ENCODE measurements at places on chromosomes 6 and 20.
A peak's percentile ranks its signal among the peaks of the same experiment; 100 is the strongest.

DNA sequence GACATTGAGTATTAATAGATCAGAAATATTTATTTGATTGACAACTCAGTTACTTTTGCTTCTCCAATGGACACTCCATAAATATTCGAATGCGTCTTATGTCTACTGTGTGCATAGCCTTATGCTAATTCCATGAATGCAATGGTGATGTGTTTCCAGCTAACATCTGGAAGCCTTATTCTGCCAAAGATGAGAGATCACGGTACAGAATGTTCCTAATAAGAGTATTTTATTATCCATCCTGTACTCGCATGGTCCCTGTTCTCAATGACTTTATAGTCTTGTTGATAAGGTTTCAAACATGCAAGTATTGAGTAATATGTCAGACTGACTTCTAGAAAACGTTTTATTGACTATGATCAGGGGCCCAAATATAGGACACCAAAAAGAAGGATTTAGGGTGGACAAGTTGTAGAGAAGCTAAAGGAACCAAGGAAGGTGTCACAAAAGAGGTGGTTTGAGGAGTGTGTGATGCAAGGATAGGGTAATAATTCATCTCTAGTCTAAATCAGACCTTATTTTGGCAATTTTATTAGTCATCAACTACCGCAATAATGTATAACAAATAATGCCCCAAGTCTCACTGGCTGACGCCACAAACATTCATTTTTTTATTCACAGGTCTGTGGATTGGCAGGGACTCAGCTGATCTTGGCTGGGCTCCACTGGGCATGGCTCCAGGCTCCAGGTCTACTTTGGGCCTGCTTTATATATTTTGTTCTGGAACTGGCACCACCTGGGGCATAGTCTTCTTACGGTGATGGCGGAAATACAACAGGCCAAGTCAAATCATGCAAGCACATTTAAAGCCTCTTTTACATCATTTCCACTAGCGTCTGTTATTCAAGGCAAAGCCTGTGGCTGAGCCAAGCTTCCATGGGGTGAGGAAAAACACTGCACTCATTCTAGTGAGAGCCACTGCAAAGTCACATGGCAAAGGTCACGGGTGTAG lies 24.5 kb upstream of the CD83 start:
- no peak for DNase-seq

DNA sequence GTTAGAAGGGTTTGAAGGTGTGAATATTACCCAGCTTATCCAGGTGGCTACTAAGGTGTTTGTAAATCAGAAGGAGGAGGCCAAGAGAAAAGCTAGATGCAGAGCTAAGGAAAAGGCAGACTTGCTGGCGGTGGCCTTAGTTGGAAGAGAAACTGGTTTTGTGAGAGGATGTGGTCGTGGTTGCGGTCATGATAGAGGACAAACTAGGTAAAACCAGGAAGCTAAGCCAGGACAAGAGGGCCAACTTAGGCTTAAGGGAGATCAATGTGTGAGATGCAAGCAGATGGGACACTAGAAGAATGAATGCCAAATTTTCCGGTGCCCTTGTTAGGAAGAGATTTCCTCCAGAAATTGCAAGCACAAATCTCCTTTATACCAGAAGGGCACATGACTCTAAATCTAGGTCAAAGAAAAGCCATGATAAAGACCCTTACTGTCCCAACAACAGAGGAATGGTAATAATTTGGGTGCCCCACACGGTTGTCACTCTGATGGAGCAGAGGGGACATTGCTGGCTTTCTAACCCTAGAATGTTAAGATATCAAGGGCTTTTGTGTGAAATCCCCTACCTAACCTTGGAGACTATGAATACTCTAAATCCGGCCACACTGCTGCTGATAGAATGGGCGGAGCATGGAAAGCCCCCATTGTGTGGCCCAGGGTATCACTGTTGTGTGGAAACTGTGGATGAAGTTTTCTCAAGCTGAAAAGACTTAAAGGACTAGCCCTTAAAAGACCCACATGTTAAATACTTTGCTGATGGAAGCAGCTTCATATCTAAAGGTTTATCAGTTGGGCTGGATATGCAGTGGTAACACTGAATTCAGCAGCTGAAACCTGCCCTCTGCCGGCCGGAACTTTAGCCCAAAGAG lies 7.8 kb downstream of the IL22RA2 start:
- no peak for DNase-seq

GRCh38 chr6:24545691-24546090 lies 50.9 kb downstream of the ALDH5A1 start:
- DNase-seq, result no peak

GRCh38 chr6:42696526-42697267 lies 25.7 kb downstream of the PRPH2 start:
- no peak for DNase-seq

DNA sequence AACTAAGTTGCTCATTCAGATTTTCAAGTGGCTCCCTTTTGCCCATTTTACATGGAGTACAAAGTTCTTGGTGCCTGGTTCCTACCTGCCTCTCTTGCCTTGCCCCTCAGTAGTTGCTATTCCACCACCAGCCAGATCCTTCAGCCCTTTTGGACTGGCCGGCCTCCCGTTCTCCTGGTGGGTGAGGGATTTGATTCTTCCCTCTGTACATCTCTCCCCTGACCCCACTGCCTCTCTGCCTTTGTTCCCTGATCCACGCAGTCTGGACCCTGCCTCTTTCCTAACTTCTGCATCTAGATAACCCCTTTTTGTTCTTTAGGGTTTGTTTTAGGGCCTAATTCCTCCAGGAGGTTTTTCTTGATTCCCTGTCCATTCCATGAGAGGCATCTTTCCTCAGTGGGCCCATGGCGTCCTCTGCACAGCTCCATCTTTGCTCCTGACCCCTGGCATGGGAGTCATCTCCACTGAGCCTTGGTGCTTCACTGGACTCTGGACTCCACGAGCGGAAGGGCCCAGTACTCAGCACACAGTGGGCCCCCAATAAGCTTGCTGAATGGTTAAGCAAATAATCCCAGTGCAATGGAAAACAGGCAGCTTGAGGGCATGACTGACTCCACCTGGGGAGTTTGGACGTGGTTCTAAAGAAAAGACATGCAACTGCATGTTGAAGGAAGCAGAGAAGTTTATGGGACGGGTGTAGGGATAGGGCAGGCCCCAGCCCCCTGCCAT lies 309.3 kb upstream of the SUPT3H start:
- DNase-seq, result no peak

GRCh38 chr20:58651559-58651945 lies 469 bp downstream of the STX16 start:
- DNase-seq, result peak; percentile 61

- DNase-seq, result no peak
These were observed at the start of gene DDAH2 for GRCh38 chr6:31728767-31729514. TSS of gene DDAH2 (minus strand) at chr6:31729299. CDS start at chr6:31729161, 138 bp downstream.

DNA sequence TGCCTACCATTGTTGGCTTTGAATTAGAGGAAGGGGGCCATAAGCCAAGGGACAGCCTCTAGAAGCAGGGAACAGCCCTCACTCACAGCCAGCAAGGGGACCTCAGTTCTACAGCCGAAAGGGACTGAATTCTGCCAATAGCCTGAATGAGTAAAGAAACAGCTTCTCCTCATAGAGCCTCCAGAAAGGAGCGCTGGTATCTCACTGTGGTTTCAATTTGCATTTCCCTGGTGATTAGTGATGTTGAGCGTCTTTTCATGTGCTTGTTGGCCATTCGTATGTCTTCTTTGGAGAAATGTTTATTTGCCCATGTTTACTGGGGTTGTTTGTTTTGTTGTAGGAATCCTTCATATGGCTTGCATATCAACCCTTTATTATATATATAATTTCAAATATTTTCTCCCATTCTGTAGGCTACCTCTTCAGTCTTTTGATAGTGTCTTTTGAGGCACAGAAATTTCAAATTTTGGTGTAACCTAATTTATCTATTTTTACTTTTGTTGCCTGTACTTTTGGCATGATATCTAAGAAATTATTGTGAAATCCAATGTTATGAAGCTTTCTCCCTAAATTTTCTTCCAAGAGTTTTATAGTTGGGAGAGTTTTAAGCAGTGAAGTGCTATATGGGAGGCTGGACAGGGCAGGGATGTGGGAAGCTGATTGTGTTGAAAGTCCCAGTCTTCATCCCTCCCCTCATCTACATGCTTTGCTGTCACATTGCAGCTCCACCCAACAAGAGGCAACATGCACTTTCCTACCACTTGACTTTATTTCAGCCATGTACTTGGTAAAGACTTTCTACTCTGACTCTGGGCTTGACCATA lies 82.3 kb upstream of the SHLD1 start:
- no peak for DNase-seq

GRCh38 chr6:106120006-106120405 lies 33.9 kb downstream of the PRDM1 start:
- DNase-seq, result no peak

DNA sequence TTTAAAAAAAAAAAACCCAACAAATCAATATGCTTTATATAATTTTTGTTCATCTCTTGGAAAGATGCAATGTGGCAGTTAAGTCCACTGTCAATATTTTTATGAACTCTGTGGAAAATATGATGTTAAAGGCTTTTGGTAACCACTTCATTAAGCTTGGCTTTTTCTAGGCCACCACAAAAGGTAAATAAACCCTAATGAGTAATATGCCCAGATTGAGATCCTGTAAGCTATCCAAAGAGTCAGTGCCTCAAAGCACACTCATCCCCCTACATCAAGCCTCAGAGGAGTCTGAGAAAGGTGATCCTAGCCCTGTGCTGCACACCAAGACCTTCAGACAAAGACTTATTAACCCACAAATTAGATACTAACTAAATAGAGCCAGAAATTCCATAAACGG lies 121.1 kb downstream of the CDC5L start:
- no peak for DNase-seq

DNA sequence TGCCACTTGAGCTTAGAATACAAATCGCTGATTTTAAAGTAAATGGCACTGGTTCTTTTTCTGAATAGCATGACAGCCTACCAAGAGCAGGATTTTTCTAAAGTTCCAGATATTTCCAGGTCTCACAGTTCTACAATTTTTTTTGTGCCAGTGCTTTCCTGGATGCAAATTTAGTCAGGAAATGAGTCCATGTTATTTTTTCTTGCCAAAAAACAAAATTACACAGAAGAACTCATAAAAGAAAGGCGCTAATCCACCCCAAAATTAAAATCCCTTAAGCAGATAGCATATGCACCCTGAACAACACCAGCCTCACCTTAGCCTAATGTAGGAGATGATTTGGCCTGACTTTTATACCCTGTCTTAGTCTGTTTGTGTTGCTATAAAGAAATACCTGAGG lies 86.4 kb upstream of the ARG1 start:
- no peak for DNase-seq

DNA sequence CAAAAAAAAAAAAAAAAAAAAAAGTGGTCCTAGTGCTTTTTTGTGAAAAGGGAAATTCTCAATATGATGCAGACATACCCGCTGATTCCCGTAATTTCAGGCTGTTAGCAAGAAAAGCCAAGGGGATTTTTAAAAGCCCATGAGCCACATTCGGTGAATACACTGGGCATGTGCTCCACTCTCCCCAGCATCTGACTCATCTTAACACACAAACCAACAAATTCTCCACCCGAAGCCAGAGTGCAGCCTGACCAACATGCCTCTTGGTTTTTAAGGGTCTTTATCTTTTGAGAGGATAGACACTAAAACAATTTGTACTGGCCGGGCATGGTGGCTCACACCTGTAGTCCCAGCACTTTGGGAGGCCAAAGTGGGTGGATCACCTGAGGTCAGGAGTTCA lies 45.5 kb upstream of the CD83 start:
- DNase-seq, result no peak

DNA sequence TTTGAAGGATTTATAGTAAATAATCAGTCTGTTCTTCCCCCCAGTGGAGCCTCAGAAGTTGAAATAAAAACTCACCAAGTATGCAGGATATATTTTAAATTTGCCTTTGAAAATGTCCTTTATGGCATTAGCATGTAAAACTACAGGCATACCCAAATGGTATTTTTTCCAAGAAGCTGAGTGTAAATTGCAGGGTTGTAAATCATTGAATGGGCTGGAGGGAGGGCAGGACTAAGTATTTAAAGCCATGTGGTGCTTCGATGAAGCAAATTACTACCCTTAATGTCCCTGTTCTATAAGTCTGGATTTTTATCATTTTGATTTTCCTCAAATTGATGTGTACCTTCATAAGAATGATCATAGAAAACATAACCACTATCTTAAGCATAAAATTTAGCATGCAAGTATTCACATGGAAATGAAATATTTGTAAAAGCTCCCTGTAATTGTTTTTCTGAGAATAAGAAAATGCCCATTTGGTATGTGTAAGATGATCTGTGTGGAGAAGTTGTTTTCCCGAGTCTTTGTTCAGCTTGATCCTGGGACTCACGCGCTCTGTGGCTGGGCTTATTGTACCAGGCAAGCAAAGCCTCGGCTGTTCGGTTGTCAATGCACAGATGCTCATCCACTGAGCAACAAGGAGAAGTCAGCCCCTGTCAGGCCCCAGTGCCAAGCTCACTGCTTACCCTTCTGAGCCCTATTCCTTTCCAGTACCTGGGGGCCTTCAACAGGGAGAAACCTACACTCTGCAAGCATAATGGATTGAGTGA lies 66.7 kb downstream of the CD164 start:
- peak; percentile 49 for DNase-seq

DNA sequence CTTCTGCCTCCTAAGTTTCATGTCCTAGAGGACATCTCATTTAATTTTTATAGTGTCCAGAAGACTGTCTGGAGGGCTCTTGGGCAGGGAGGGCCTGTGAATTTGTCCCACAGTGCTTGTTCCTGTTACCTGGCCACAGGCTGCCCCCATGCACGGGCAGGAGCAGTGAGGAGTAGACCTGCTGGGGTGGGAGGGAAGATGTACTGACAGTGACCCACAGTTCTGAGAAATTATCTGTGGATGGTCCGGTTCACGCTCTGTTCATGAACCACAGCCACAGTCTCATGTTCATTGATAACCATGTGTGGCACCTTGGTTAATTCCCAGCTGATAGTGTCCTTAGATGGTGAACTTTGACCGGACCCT lies 18.8 kb upstream of the ZNF831 start:
- no peak for DNase-seq

DNA sequence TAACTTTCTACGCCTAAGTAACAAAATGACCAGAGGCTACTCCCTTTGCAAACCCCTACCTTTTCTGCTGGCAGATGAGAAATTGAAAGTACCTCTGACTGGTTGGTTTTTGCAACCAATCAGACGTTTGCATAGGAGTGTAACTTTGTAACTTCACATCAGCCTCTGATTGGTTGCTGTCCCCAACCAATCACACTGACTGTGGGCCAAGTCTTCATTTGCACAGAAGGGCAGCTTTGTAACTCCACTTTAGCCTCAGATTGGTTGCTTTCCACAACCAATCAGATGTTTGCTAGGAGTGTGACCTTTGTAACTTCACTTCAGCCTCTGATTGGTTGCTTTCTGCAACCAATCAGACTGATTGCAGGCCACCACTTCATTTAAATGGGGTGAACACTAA lies 89.1 kb downstream of the ME1 start:
- no peak for DNase-seq

DNA sequence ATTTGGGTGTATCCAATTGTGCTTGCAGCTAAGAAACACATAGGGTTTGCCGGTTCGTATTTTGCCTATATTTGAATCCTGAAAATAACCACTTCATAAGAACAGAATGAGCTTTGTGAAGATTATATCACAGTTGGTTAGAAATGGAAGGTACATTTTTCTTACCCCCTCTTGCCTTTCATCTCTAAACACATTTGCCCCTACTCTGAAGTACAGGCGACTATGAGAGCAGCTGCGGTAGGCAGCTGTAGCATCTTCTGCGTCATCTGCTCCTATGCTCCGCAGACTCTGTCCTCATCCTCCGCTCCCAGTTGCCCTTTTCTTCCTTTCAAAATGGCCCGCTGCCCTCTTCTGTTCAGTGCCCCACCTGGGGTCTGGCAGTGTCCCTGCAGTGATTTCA lies 47.6 kb upstream of the REV3L start:
- DNase-seq, result no peak

Data from NCI-H2227 treated with DMSO at 0.1 percent for 48 hours (cell line).